Activated naive CD8-positive, alpha-beta T cell treated with anti-CD3 and anti-CD28 coated beads for 36 hours (primary cell): ENCODE measurements at places on chromosomes 11 and 22. TPM values are rescaled to one million over a fixed set of nuclear protein-coding genes. Genes with fewer than 3 reads are reported as not detected.

The LARGE2 gene
- total RNA-seq, result 1.5 TPM

GRCh38 chr22:45185718-45186514 lies 22.2 kb downstream of the NUP50 start:
- peaks cover 23% of the 10 kb centered on the region for H3K4me1 ChIP-seq
- H3K27me3 ChIP-seq, result no peaks in the 10 kb centered on the region
- no peak for DNase-seq
- peak overlapping the region; percentile 77 for H3K27ac ChIP-seq

GRCh38 chr11:68090287-68090686 lies 30.9 kb downstream of the CHKA start:
- H3K27me3 ChIP-seq, result no peaks in the 10 kb centered on the region
- H3K4me3 ChIP-seq, result no peak overlapping the region
- H3K4me1 ChIP-seq, result peaks cover 7% of the 10 kb centered on the region
- no peak overlapping the region for H3K27ac ChIP-seq
- H3K36me3 ChIP-seq, result no peaks in the 10 kb centered on the region
- DNase-seq, result no peak

The PANX2 gene
- total RNA-seq, result 0.66 TPM

The ABCC8 gene
- total RNA-seq, result not detected

GRCh38 chr11:45085646-45086501 lies 60.6 kb upstream of the PRDM11 start:
- peaks cover 12% of the 10 kb centered on the region for H3K36me3 ChIP-seq
- H3K4me3 ChIP-seq, result no peak overlapping the region

The CDC45 gene
- total RNA-seq, result 110 TPM

DNA sequence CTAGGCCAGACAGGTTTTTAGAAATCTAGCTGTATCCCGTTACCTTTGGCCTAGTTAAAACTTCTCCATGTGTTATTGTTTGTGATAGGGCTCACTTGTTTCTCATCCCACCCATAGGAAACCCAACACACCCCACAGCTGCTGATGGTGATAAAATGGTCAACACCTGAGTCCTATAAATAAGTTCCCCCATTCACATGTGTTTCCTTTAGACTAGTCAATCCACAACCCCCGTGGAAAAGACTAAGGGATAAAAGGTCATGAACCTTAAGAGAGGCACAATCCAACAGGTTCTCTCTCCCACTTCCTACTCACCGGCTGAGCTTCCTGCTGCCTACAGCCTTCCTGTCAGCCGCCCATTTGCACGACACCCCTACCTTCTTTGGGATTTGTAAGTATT lies 768.4 kb downstream of the JRKL start:
- no peak for DNase-seq
- H3K4me1 ChIP-seq, result no peaks in the 10 kb centered on the region
- H3K27ac ChIP-seq, result no peak overlapping the region
- no peaks in the 10 kb centered on the region for H3K36me3 ChIP-seq

- no peak overlapping the region for H3K4me3 ChIP-seq
- H3K27ac ChIP-seq, result no peak overlapping the region
- no peaks in the 10 kb centered on the region for H3K4me1 ChIP-seq
- H3K36me3 ChIP-seq, result no peaks in the 10 kb centered on the region
Observed at GRCh38 chr22:17460895-17461294, 91.6 kb downstream of the CECR2 start.

DNA sequence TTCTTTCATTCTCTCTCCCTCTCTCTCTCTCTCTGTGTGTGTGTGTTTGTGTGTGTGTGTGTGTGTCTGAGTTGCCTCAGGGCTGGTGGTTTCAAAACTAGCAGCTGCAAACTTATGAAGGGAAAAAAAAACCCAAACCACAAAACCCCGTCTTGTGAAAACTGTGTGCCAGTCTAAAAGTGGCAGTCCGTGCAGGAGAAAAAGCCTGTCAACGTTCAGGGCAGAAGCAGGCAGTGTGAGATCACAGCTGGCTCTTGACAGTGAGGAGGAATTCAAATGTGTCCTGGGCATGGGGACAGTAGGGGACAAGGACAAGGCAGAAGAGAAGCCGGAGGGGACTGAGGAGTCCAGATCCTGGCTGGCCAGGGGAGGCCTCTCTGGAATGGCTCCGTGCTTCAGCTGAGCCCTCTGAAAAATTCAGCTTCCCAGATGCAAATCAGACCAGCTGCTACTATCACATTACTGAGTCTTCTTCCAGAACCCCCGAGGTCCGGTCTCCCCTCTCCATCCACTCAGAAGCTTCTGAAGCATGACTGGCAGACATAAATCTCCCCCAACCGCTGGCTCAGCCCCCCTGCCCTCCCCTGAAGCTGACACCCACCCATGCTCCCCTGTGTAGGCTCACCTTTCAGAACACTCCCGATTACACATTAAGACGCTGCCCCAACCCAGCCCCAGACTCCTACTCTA lies 31.9 kb downstream of the FLI1 start:
- H3K36me3 ChIP-seq, result peaks cover 13% of the 10 kb centered on the region
- peak overlapping the region; percentile 64 for H3K4me3 ChIP-seq
- DNase-seq, result no peak
- peaks cover 94% of the 10 kb centered on the region for H3K4me1 ChIP-seq

DNA sequence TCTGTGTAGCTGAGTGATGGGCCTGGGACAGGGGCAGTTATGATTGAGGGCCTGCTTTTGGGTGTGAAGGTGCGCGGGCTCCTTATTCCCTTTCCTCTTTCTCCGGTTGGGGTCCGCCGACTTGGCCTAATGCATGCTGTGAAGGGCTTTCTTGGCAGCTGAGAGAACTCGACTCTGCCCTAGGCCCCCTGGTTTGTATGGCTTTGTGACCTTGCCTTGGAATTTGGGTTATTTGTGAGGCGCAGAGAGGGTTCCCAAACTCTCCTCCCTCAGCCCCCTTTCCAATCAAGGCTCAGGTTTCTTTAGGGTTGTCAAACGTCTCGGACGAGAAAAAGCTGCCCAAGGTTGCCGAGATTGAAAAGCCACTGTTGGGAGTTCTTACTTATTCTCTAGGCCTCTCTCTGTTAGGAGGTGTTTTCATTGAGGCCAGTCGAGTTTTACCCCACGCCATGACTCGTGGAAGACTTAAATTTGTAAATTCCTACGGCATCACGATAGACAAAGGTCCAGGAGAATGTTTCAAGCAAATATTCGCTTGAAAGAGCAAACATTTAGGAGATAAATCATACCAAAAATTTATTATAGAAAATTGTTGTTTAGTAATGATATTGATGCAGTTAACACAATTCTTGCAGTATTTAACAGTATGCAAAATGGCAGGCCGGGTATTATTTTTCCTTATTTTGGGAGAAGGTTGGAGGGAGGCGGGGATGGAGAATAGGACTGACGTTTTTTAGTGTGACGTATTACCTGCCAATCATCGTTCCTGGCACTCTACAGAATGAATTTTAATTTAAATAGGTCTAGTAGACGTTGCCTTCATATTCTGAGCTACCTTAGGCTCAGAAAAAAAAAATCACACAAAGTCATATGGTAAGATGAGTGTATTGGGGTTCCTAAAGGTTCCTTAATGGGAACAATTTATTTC lies 689 bp downstream of the PDHX start:
- H3K4me1 ChIP-seq, result peaks cover 32% of the 10 kb centered on the region
- no peaks in the 10 kb centered on the region for H3K27me3 ChIP-seq
- peak overlapping the region; percentile 85 for H3K27ac ChIP-seq
- peak overlapping the region; percentile 86 for H3K4me3 ChIP-seq
- H3K36me3 ChIP-seq, result peaks cover 15% of the 10 kb centered on the region

GRCh38 chr11:92227230-92227814 lies 2.7 kb downstream of the FAT3 start:
- no peaks in the 10 kb centered on the region for H3K4me1 ChIP-seq
- H3K27ac ChIP-seq, result no peak overlapping the region
- H3K36me3 ChIP-seq, result no peaks in the 10 kb centered on the region
- DNase-seq, result no peak
- peaks cover 55% of the 10 kb centered on the region for H3K27me3 ChIP-seq
- H3K4me3 ChIP-seq, result no peak overlapping the region

DNA sequence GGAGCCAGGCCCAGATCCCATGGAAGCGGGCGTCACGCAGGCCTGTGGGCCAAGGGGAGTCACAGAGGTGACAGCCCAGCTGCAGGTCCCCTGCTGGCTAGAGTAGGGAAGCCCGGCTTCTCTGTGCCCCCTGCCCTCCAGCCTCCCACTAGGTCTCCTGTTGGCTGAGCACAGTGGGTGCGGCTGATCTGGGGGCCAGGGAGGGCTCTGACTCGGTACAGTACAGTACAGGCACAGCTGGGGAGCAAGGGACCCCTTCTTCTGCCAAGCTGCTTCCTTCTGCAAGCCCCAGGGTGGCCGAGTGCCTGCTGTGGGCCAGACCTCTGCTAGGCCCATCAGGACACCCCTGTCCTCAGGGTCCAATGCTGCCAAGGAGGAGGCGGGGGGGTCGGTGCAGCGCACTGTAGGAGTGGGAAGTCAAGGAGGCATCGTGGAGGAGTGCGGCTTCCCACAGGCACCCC lies 10.1 kb downstream of the SUSD2 start:
- no peaks in the 10 kb centered on the region for H3K27me3 ChIP-seq
- H3K27ac ChIP-seq, result no peak overlapping the region
- H3K4me3 ChIP-seq, result no peak overlapping the region

The CALCA gene
- 0.29 TPM for total RNA-seq

The CLDN5 gene
- total RNA-seq, result not detected

DNA sequence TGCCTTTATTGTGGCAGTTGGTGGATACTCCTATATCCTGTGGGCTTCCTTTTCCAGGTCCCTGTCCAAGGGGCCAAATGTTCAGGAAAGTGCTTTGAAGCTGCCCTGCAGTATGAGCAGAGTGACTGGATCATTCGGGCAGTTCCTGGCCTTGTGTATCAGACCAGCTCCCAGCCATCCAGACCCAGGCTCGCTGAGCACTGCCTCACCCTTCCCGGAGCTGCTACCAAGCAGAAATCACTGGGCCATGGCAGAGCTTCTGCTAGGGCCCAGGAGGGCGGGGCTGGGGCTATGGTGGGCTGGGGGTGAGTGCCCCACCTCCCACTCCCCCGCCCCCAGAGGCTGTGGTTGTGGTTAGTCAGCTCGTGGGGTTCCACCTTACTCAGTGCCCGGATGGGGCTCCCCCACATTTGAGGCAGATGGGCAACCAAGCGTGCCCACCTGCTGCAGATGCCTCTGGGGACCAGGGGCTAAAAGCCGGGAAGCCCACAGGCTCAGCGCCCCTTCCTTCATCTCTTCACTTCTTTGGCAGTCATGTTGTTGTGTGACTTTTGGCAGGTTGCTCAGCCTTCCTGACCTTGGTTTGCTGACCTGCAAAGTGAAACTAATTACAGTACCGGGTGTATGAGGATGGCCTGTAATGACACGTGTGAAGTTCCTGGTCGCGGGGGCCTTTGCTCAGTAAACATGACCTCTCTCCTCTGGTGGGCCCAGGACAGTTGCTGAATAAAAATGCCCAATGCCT lies 2.1 kb upstream of the LRRC32 start:
- peaks cover 21% of the 10 kb centered on the region for H3K27me3 ChIP-seq
- peak overlapping the region; percentile 40 for H3K4me3 ChIP-seq
- H3K4me1 ChIP-seq, result peaks cover 40% of the 10 kb centered on the region
- H3K27ac ChIP-seq, result peak overlapping the region; percentile 79

- peaks cover 22% of the 10 kb centered on the region for H3K4me1 ChIP-seq
- H3K4me3 ChIP-seq, result no peak overlapping the region
- H3K36me3 ChIP-seq, result no peaks in the 10 kb centered on the region
Observed at GRCh38 chr11:63770763-63771162, 2.2 kb upstream of the ZFTA start.

GRCh38 chr11:6453152-6453551 lies 12.4 kb upstream of the HPX start:
- DNase-seq, result no peak
- no peaks in the 10 kb centered on the region for H3K4me1 ChIP-seq
- H3K36me3 ChIP-seq, result no peaks in the 10 kb centered on the region

DNA sequence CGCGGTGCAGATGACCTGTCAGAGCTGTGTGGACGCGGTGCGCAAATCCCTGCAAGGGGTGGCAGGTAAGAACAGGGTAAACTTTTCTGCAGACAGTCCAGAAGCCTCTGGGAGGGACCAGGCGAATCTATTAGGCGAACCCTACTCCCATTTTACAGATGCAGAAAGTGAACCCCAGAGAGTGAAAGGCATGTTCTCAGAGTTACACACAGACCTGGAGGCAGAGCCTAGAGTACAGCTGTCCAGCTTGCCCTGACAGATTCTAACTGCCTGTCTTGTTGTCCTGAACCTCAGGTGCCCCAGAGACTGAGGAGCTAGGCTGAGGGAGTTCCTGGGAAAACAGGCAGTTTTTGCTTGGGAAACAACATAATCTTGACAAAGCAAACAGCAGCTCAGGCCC lies 665 bp downstream of the CCS start:
- H3K27me3 ChIP-seq, result no peaks in the 10 kb centered on the region
- H3K36me3 ChIP-seq, result peaks cover 3% of the 10 kb centered on the region
- DNase-seq, result no peak
- peak overlapping the region; percentile 97 for H3K27ac ChIP-seq
- peak overlapping the region; percentile 100 for H3K4me3 ChIP-seq

The RAPSN gene
- total RNA-seq, result 0.19 TPM

DNA sequence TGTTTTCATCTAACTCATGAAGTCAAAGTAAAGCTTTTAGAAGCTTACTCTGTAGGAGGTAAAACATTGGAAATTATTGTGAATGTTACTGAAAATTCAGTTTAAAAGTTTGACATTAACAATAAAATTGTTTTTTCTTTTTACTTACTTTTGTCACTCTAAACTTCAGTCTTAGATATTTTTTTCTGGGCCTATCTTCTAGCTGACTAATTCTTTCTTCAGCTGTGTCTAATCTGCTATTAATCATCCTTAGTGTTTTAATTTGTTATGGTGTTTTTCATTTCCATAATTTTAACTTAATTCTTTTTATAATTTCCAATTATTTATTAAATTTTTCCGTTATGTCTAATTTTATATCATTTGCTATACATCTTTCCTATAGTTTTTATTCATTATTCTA lies 35.0 kb downstream of the IL10RA start:
- no peak for DNase-seq
- H3K4me3 ChIP-seq, result no peak overlapping the region
- no peaks in the 10 kb centered on the region for H3K27me3 ChIP-seq

The A4GALT gene
- total RNA-seq, result not detected

- H3K27me3 ChIP-seq, result peaks cover 11% of the 10 kb centered on the region
- no peak overlapping the region for H3K27ac ChIP-seq
- no peak overlapping the region for H3K4me3 ChIP-seq
- no peak for DNase-seq
Observed at GRCh38 chr22:20442485-20443284, 5.1 kb upstream of the SCARF2 start.

The RAB3IL1 gene
- total RNA-seq, result not detected

The CENPM gene
- 70.5 TPM for total RNA-seq

DNA sequence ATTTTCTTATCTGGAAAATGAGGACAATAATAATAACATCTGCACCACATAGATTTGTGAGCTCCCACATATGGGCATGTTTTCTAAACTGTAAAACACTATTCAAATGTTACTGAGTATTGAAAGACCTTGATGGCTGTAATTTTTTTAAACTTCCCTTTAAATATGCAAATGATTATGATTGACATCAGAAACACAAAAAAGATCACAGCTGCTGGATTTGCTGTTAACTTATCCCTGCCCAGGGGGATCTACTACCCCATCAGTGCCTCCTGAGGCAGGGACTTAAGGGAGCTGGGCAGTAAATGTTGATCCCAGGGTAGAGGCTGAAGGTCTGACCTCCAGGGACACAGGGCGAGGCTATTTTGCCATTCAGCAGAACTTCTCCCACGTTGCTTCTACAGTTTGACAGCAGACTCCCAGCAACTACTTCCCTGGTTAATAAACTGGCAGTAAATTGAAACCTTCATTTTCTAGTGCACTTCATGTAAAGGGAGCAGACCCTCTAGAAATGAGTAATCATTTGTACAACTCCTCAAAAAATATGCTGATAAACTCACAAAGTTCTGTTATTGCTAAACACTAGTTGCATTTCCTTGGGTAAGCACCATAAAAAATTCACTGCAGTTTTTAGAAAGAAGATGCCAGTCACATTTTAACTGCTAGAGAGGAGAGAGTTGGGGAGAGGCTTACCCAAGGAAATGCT lies 20.3 kb downstream of the TMPRSS5 start:
- no peaks in the 10 kb centered on the region for H3K4me1 ChIP-seq
- no peaks in the 10 kb centered on the region for H3K36me3 ChIP-seq
- H3K27me3 ChIP-seq, result no peaks in the 10 kb centered on the region
- DNase-seq, result no peak
- no peak overlapping the region for H3K27ac ChIP-seq
